Fibroblast of skin of abdomen (primary cell): ENCODE measurements at places on chromosomes 4 and X.

DNA sequence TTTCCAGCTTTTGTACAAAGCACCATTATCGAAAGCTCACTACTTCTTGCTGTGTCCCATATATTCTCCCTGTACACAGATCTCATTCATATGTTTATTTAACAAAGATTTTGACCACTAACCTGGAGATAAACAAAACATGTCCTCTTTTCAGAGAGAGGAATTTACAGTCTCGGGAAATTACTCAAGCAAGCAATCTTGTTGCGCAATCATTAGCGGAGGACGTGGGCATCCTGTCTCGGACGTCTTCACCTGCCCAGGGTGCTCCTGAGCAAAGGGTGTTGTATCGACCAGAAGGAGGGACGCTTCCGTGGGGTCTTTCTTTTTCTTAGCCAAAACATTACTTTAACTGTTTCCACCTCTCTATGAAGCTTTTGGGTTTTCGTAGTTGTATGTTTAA lies 66.5 kb upstream of the CLCN4 start:
- no peak for DNase-seq

DNA sequence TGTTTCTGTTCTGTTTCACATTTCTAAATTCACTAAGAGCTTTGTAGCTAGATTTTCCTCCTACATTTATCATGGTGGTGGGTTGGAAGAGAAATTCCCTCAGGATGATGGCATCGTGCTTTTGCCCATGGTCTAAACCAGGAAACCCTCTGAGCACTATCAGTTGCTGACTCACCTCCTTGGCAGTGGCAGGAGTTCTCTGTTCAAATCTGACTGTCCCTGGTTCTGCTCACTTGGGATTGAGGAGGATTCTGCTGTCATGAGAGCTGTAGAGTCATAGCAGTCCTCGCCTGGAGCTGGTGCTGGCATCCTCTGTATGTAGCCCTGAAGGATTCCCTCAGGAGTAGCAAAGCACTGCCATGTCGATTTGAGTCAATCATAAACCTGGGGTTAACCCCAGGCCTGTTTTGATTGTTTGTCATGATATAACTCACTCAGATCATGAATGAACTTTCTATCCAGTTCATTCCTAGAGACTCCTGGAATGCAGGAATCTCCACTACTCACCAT lies 9.4 kb downstream of the TEX13A start:
- peak; percentile 1 for DNase-seq

GRCh38 chr4:1624519-1624910 lies 59.6 kb downstream of the FAM53A start:
- no peak for DNase-seq

GRCh38 chr4:122873821-122874593 lies 47.4 kb downstream of the FGF2 start:
- DNase-seq = peak; percentile 87

- DNase-seq = peak; percentile 91
Observed at GRCh38 chr4:141058591-141059512, 74.4 kb downstream of the RNF150 start.

GRCh38 chr4:158778712-158779111 lies 9.9 kb downstream of the FNIP2 start:
- DNase-seq = no peak

- no peak for DNase-seq
Observed at GRCh38 chr4:11218692-11219091, 210.0 kb downstream of the HS3ST1 start.

GRCh38 chrX:155009994-155010472 lies 12.5 kb downstream of the F8 start:
- DNase-seq = no peak

DNA sequence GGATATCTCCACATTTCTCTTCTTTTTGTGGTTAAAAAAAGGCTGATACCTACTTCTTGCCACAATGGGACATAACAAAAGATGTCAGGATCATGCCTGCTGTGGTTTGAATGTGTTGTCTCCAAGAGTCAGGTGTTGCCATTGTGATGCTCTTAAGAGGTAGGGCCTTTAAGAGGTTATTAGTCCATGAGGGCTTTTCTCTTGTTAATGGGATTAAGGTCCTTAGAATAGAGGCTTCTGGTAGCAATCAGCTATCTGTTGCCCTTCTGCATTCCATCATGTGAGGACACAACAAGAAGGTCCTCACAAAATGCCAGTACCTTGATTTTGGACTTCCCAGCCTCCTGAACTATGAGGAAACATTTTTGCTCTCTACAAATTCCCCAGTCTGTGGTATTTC lies 191.4 kb downstream of the GBA3 start:
- no peak for DNase-seq

DNA sequence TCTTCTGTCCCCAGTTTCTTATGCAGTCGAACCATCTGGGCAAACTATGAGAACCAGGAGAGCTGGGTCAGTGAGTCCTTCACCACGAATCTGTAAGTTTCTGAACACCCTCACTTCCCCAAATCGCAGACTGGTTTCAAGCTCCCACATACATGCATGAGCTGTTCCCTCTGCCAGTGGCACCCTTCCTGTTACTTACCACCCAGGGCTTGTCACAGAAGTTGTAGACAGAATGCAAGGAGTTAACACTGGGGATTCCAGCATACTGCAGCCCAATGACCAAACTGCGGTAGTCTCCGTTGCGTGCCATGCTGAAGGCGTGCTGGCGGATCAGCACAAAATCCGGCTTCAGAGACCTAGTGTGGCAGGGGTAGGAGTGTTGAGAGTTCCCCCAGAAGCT lies 14.6 kb downstream of the SYN1 start:
- DNase-seq = no peak

GRCh38 chr4:54542540-54543041 lies 115.2 kb upstream of the KIT start:
- peak; percentile 10 for DNase-seq

GRCh38 chr4:133000012-133000411 lies 149.1 kb upstream of the PCDH10 start:
- DNase-seq = peak; percentile 1
